ENCODE measurements at places on chromosomes 2 and 18.

GRCh38 chr2:231384109-231384435 is 11.4 kb upstream of the B3GNT7 start:
- no peak for DNase-seq

DNA sequence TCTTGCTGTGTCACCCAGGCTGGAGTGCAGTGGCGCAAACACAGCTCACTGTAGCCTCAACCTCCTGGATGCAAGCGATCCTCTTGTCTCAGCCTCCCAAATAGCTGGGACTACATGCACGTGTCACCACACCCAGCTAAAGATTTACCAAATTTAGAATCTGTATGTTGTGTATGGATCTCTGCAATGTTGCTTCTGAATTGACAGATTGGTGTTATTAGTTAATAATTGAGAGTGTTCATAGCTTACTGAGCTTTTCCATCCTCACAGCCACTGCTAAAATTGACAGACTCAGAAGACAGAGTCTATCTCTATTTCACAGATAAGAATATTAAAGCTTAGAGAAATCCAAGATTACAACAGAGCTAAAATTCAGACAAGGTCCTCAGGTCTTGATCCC is 4.3 kb upstream of the NBAS start:
- DNase-seq = no peak

DNA sequence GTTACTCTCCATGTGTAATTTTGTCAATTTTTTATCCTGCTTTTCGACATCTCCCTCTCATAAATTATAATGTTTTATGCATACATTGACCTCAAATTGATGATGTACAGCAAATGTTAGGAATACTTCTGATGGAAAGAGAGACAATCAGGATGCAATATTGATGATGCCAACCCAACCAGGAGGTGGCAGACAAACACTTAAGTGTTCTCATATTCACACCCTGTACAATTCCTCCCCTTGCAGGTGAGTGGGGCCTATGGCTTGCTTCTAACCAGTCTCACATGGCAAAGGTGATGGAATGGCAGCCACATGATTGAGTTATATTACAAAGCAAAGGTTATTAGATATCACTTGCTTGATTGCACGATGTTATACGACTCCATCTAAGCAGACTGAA is 594.3 kb upstream of the REG3G start:
- DNase-seq = no peak

- DNase-seq = no peak
Observed at GRCh38 chr2:149744865-149745264, 157.3 kb upstream of the MMADHC start.

DNA sequence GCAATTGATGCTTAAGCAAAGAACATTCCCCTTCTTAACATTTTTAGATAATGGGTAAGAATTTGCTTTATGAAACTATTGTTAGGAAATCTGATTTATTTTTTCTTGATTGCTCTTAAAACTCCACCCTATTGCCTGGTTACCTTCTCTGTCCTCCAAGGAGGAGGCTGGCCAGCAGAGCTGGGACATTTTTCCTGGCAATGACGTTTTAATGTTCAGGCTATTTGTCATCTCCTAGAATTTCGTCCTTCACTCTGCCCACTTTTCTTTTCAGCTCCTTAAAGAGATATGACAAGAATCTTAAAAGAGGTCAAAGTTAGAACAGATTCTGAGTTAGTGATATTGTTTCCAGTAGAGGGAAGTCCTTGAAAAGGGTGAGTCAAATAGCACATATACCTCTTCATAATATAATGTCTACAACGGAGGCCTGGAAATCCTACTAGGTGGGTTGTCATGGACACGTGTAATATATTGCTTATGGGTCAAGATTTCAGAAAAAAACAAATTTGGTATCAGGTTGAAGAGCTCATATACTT is 141.0 kb downstream of the CMPK2 start:
- DNase-seq = no peak

GRCh38 chr18:32621034-32621433 is 150.4 kb upstream of the GAREM1 start:
- no peak for DNase-seq

DNA sequence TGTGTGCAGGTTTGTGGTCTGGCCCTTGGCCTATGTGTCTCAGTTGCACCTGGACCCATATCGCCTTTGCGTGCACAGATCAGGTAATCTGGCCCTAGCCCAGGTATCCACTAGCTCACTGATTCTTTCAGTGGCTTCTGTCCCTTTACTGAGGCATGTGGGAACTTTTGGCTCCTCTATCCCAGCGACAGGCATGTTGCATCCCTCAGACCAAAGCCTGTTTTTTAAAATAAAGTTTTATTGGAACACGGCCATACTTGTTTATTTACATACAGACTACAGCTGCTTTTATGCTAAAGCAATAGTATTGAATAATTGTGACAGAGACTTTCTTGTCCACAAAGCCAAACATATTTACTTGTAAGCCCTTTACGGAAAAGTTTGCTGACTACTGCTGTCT is 39.9 kb upstream of the UPP2 start:
- no peak for DNase-seq

DNA sequence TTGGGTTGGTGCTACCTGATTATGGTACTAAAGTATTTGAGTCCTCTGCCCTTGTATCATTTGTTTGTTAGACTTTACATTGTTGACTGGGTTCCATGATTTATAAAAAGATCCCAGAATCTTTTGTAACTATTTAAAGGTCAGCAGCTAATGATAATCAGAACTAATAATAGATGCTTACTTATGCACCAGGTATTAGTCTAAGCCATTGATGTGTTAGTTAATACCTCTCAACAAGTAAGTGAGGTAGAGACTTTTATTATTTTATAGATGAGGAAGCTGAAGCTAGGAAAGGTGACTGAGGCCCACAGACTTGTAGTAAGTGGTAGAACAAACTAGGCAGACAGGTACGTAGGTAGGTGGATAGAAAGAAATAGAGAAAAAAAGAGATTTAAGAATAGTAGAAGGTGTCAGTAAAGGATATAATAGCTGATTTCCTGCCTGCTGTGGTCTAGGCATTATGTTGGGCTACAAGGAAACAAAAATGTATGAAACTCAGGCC is 68.1 kb downstream of the CRIM1 start:
- DNase-seq = no peak

DNA sequence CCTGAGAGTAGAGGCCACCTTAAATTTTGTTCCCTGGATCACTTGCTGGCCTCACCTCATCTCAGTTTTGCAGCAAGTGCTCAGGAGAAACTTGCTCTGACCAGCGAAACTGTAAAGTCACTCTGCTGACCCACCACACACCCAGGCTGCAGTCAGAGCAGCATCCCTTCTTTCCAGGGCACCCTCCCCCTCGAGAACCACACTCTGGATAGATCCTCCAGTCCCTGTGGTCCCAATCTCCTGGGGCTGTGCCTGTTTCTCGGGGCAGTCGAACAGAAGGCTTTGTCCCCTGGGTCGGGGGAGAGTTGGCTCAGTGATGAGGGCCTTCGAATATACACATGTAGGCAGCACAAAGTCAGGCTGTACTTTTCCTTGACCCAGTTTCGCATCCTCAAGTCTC is 18.4 kb downstream of the ST8SIA5 start:
- DNase-seq = no peak

- no peak for DNase-seq
Observed at GRCh38 chr18:9380101-9380500, 45.5 kb downstream of the TWSG1 start.

GRCh38 chr2:240429872-240430491 is 5.5 kb upstream of the GPC1 start:
- DNase-seq = no peak

Data from cortex of kidney (tissue), 1 donor.